ENCODE measurements at places on chromosomes 6 and 20.

DNA sequence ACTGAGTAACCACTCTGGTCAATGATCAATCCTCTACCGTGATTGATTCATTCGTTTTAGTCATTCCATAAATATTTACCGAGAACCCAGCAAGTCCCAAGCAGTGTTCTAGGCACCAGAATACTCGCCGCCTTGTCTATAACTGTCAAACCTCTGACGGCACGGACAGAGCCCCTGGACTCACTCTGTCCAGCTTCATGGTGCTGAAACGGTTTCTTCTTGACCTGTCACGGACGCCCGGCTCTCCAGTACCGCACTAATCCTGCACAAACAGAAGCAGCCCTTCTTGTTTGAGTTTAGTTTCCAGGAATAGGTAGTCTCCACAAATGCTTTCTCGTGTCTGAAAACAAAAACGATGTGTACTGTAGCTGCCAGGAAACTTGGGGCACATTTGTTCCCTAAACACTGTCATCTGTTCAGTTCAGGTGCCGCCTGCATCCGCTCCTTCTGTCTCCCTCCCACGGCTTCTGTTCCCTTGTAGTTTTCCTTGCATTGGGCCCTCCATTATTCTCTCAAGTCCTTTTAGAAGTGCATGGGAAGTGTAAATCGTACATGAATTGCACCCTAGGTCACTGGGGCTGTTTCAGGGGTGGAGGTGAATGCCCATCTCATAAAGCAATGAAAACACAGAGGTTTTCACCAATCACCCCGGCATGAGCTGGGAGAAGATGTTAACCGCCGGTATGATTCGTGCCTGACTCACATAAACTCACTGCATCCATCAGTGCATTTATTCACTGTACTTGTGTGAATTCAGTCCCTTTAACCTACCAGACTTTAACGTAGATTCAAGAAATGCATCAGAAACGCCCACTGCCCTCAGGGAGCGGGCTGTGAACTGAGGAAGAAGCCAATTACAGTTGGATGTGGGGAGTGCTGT lies 209.3 kb upstream of the CDH4 start:
- no peak for DNase-seq

- DNase-seq = no peak
These were observed 32.2 kb upstream of the MICB start for GRCh38 chr6:31465718-31466117.

DNA sequence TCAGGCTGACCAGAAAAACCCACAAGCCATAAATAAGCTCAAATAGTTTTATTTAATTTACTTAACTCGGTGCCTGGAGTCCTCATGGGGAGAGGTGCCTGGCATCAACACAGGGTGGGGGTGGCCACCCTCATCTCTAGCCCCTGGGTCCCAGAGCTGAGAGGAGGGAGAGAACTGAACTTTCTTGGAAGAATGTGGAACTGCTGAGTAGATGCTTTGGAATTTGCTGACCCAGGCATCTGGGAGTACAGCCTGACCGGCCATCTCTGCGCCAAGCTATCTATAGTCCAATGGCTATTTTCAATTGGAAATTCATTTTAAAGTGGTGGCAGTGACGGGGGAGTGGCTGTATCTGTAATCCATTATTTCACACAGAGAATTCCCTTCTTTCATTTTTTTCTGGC lies 104.8 kb downstream of the CDH26 start:
- DNase-seq = no peak

GRCh38 chr20:49684335-49684997 lies 29.2 kb downstream of the B4GALT5 start:
- DNase-seq = no peak

DNA sequence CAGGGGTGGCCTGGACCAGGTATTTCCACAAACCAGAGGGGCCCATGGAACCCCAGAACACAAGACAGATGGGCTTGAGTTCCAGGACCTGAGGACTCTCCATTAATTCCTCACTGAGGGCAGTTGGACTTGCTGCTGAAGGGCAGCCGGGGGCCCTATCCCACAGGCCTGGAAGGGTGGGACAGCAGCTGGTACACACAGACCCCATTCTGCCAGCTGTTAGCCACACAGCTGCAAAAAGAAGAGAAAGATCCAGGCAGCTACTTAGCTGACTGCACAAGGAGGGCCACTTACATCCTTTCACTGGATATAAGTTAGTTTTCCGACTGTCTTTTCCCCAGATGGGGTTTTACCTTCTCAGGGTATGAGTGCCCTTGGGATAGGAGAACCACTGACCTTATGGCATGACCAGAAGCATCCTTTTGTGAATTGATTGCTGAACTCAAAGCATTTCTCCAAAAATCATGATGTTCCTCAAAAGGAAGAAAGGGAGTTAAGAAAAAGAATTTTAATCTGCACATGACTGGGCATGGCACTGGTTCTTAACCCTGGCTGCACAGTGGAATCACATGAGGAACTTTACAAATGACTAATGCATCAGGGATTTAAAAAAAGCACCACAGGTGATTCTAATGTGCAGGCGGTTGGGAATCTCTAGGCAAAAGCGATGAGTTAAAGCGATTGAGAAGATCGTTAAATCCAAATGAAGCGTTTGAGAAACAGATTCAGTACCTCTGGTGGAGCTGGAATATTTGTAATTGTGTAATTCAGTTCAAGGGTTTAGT lies 199.4 kb downstream of the TFAP2A start:
- no peak for DNase-seq

- DNase-seq = no peak
These were observed 63.7 kb downstream of the PSMG4 start for GRCh38 chr6:3322366-3322890.

GRCh38 chr6:43034190-43034525 lies 12.7 kb downstream of the RRP36 start:
- no peak for DNase-seq

DNA sequence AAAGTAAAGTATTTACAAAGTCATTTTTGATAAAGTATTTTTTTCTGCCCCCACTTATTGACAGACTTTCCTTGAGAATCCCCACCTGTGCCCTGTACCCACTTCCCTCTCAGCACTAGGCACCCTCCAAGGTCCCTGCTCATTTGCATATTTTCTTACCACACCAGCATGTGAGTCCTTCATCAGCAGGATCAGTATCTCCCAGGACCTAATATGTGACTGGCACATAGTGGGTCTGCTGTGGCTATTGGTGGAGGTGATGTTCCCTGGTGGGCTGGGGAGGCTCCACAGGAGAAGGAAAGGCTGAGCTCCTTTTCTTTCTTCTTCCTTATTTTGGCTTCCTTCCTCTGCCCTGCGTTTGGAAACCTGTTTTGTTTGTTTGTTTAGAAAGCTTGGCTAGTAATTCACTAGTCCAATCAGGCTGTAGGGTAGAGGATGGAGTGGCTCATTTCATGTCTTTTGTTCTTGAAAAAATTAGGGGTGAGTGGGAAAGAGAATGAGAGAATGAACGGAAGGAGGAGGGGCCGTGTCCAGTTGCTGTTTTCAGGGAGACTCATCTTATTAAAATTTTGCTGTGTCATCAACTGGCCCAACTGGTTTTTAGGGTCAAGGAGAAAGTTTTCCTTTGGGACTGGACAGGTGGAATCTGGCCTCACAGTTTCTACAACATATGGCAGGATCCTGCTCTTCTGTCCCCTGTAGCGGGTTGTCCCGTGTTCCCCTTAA lies 2.8 kb upstream of the RNF24 start:
- DNase-seq = no peak

- DNase-seq = no peak
These were observed 56.0 kb downstream of the CEBPB start for GRCh38 chr20:50246367-50247195.

DNA sequence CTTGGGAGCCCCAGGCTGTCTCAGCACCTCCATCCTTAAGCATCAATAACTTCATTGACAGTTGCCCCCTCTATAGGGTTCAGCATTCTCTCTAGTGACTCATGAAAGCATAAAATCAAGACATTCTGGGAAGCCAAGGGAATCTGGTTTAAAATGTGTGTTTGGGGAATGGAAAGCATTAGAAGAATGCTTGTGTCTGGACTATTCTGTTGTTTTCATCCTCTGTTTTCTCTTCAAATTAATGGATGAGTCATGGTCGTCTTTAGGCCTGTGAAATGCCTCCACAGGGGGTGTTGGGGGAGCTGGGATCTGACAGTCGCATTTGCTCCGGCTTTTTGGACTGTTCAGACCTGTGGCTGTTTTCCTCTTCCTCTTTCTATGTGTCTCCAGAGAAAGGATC lies 279.7 kb downstream of the CDC5L start:
- DNase-seq = no peak

DNA sequence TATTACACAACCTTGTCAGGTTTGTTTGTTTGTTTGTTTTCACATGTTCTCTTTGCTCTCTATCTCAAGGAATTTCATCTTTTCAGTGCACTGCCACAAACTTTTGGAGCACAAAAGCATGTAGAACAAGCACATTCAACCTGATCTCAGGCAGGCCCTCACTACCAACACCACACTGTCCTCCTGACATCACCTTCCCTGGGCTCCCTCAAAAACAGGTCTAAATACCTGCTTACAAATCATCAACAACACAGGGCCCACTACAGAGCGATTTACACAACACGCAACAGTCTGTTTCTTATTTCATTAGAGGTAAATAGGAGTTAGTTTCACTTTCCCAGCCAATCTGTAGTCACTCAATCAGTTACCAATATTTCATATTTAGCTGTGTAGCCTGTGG lies 241.4 kb downstream of the EPHA7 start:
- no peak for DNase-seq

GRCh38 chr6:116247285-116247684 lies 6.6 kb downstream of the TSPYL4 start:
- no peak for DNase-seq

- DNase-seq = no peak
These were observed 544.9 kb downstream of the PKHD1 start for GRCh38 chr6:51542475-51542874.
